ENCODE measurements at places on chromosomes 5 and 9.
A peak's percentile ranks its signal among the peaks of the same experiment; 100 is the strongest.

DNA sequence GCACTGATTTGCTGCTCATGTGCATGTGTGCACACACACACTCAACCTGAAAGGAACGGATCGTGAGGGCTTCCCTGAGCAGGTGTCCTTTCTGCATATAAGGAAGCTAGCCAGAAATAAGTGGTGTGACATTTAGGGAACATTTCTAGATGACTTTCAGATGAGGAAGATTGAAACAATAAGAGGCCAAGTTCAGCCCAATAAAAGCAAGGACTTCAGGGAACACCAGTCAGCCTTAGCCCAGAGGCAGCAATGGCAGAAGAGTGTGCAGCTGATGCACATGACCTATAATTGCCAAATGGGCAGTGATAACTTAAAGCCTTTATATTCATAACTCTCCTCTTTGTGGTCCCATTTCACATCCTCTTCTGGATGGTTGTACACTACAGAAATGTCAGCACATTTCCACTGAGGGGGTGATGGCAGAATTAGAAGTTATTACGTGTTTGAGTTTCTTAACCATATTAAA is 255.5 kb downstream of the TRIM32 start:
- no peak for DNase-seq

- peak; percentile 10 for DNase-seq
Measured at GRCh38 chr5:142939006-142939405, 168.8 kb downstream of the ARHGAP26 start.

- no peak for DNase-seq
Measured at GRCh38 chr5:73987915-73988314, 361.9 kb downstream of the ARHGEF28 start.

DNA sequence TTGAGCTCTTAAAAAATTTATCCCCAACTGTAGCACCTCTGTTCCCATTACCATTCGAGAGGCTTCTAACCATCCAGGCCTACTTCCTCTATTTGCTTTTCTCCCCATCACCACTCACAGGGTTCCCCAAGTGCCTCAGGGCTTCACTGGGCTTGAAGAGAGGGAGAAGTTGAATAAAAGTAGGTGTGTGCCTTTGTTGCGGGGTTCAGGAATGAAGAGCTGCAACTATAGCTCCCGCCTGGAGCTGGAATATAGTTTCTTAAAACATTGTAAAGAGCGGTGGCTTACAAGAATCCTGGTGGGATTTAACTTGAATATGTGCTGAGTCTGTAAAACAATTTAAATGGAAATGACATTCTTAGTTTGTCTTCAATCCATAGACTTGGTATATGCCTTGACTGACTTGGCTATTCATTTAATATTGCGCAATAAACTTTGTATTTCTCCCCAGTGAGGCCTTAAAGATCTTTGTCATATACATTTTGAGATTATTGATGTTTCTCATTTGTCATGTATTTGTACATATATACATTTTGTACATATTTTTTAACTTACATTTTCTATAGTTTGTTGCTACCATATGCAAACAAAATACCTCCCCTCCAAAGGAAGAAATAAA is 7.2 kb downstream of the ENTREP1 start:
- DNase-seq: no peak

DNA sequence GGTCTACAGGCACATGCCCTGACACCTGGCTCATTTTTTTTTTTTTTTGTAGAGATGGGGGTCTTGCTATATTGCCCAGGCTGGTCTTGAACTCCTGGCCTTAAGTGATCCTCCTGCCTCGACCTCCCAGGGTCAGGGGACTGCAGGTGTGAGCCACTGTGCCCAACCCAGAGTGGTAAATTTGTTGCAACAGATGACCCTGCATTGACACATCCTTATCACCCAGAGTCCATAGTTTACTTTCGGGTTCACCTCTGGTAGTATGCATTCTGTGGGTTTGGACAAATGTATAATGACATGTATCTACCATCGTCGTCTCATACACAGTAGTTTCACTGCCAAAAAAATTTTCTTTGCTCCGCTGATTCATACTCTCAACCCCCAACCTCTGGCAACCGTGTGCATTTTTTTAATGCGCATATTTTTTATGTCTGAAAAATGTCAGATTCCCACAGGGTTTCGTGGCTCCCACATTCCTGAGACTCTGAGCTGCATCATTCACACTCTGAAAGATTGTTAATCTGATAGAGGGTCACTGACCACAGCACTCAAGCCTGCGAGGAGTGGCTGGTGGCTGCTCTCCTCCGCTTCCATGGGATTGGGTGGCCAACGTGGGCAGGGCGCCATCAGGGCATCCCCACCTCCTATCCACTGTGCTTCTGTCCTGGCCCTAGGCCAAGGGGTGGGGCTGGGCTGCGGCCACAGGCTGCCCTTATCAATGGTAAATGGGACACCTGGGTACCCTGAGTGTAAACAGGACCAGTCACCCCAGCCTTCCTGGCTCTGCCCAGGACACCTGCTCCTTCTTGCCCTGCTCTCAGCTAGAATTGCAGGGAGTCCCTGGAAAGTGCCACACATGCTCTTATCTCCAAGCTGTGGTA is 9.6 kb downstream of the NDST1 start:
- DNase-seq: peak; percentile 88

- DNase-seq: no peak
Measured at GRCh38 chr5:81776258-81776657, 25.4 kb upstream of the SSBP2 start.

DNA sequence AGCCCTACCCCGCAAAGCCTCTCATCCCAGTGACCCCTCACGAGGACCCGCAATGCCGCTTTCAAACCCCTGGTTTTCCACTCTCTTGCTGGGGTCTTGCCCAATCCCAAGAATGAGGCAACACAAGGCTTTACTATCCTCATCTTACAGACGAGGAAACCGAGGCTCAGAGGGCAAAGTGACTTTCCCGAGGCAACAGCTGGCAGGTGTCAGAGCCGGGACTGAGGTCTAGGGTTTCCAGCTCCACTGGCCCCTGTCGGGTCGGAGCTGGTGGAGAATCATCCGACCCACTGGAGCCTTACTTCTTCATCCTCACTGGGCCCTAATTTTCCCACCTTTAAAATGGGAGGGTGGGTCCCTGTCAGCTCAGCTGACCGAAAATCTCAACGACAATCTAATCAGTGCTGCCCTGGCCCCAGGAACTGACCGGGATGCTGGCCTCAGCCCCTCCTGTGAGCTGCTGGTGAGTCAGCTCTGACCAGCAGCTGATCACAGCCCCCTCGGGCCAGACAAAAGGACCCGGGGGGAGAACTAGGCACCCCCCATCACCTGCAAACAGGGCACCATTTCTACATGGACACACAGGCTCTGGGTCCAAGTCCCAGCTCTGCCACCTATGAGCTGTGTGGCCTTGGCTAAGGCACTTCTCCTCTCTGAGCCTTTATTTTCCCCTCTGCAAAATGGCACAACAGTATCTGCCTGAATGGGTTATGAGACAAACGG is 72.7 kb upstream of the STXBP1 start:
- DNase-seq: no peak

- no peak for DNase-seq
Measured at GRCh38 chr5:74313896-74314295, 326.6 kb downstream of the ENC1 start.

DNA sequence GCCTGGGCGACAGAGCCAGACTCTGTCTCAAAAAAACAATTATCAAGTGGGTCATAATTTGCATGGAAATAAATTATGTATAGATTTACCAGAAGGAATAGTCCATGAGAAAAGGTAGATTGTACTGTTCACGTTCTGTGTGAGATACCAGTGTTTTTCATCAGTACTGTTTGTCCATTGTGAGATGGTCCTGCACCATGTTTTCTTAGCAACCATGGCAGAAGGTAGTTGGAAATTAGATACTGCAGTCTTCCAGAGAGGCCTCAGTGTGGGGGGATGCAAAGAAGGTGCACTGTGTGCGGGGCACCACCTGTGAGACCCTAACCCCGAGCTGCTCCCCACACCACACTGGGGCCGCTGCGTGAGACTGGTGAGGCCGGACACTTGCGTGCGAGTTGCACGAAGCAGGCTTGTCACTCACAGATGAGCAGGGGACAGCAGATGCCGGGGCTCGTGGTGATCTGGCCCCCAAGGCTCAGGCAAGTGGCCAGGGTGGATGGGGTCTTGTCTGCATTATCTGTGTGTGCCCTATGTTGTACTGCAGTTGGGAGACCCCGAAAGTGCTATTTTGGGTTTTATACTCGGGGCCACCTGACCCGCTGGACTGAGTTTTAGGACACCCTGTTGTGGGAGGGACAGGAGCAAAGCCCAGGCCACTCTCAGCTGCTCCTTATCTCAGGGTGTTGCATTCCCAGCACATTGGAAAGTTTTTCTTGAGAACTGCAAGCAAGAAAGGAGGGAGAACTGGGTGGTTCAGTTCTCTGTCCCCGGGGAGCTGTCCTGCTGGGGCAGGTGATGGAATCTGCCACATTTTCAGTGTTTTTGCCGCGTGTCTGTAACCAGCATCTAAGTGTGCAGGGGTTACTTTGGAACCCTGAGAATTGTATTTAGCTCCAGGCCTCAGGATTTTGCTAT is 61.9 kb downstream of the EHMT1 start:
- DNase-seq: no peak

- no peak for DNase-seq
Measured at GRCh38 chr5:155773680-155774079, 553.3 kb upstream of the SGCD start.

DNA sequence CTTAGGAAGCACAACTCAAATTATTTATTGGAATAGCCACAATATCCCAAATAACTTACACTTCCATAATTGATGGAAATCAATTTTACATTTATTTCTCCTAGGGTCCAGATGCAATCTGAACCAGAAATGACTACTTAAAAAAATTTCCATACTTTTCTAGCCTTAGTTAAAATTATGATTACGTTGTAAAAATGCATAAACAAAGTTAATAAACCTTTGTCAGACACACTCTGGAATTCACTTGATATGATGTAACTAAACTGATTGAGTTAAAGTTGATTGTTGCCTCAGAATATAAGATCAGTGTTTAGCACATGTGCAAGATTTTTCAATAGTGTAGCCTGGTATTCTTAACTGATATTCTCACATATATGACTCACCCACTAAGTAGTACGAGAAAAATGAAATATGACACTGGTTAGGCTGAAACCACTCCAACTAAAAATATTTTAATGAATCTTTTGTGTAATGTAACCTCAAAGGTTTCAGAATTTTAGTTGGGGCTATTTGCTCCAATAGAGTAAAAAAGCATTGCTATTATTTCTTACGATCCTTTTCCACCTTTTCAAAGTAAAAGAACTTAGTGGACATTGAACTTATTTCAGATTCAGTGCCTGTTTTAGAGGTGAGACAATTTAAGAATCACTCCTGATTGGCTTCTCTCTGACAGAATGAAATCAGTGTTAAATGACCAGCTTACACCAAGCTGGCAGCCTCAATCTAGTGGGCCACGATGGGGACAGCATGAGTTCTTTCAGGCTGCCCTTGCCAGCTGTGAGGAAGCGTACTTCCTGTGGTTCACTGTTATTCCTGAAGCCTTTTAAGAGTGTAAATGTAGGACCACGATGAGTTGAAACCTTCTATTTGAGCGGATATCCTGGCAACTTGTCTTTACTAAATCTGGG is 277.2 kb upstream of the CDH9 start:
- peak; percentile 4 for DNase-seq

- no peak for DNase-seq
Measured at GRCh38 chr5:50968356-50969149, 302.1 kb downstream of the PARP8 start.

- no peak for DNase-seq
Measured at GRCh38 chr5:143311955-143312354, 91.5 kb downstream of the NR3C1 start.

- peak; percentile 48 for DNase-seq
Measured at GRCh38 chr5:173385832-173386360, 57.7 kb upstream of the STC2 start.

DNA sequence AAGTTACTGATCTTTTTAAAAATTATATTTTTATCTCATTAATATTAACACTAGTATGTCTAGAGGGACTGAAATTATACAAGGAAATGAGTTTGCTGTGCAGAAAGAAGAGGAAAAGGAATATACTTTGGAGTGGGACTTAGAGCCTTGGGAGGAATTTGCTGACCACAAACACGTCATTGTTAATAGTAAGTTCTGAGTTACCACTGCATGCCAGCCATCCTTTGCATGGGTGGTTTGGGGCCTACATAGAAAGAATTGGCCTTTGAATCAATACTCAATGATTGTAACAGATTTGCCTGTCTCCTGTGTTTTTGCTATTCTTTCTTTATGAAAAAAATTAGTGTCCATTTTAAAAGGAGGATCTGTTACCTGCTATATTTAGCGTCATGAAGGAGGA is 232.6 kb upstream of the TNC start:
- DNase-seq: no peak

GRCh38 chr9:132162764-132163456 is 1.1 kb downstream of the NTNG2 start:
- DNase-seq: no peak

GRCh38 chr5:36648426-36648825 is 42.0 kb downstream of the SLC1A3 start:
- DNase-seq: no peak

DNA sequence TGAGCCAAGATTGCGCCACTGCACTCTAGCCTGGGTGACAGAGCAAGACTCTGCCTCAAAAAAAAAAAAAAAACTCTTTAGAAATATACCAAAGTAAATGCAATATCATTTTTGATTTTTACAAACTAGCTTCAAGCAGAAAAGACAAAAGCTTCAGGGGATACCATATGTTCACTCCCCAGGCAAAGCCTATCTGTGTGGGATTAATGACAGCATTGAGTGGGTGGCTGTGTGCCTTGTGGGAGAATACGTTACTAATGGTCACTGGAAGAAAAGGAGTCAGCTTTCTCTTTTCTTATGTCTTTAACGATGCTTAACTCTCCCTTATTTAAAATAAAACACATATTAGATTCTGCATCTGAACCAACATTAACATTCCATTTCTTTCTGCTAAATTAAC is 1.9 kb downstream of the PCA3 start:
- DNase-seq: no peak

GRCh38 chr9:86614871-86615849 is 260.9 kb upstream of the TUT7 start:
- peak; percentile 40 for DNase-seq

DNA sequence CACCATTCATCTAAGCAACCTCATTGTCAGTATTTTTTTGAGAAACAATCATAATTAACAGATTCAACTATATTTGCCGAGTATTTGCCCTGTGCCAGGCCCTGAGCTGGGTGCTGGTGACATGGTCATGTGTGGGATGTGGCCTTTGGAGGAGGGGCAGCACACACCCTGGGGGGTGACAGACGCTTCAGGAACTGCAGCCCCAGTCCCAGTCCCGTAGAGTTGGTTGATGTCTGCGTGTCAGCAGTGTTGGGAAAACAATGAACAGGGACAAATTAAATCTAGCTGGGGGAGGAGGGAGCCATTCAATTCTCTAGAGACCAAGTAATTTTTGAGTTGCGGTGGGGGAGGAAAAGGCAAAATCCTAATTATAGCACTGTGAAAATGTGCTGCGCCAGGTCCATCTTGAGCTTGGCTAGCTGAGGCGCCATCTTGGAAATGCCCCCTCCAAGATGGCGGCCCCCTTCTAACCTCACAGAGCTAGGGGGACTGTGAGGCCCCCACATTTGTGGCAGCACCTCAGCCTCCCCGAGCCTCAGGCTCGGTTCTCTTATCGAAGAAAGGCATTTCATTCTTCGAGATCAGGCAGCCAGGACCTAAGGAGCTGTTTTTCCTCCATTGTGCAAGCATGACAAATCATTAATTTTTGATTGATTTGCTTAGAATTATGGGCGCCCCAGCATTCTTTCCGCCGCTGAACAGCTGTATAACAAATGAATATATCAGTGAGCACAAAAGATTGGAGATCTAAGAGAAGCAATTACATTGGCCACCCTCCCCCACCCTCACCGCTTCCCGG is 87.8 kb downstream of the ZNF618 start:
- no peak for DNase-seq

Data from kidney tubule cell (primary cell).